ENCODE measurements at places on chromosomes 11 and 22. TPM values are rescaled to one million over a fixed set of nuclear protein-coding genes. Genes with fewer than 3 reads are reported as not detected.

Gene IRAG1
- 16.8 TPM for total RNA-seq

- no peak for DNase-seq
- no peak overlapping the region for H3K27ac ChIP-seq
- H3K4me1 ChIP-seq = peaks cover 15% of the 10 kb centered on the region
- no peaks in the 10 kb centered on the region for H3K36me3 ChIP-seq
These were observed 13.8 kb downstream of the TOLLIP start for GRCh38 chr11:1295591-1295990.

- peaks cover 15% of the 10 kb centered on the region for H3K4me1 ChIP-seq
- no peak overlapping the region for H3K4me3 ChIP-seq
- DNase-seq = no peak
- H3K27ac ChIP-seq = no peak overlapping the region
These were observed 27.1 kb downstream of the KRTAP5-5 start for GRCh38 chr11:1656670-1657069.

Gene PGGHG
- 5.6 TPM for total RNA-seq

Gene MAPK8IP1
- total RNA-seq = 31.9 TPM

GRCh38 chr11:66595245-66595904 is 2.4 kb downstream of the CCS start:
- no peaks in the 10 kb centered on the region for H3K36me3 ChIP-seq
- peak; percentile 42 for DNase-seq
- peaks cover 27% of the 10 kb centered on the region for H3K4me1 ChIP-seq

Measured in adrenal gland (tissue), 19 donors.